ENCODE measurements at places on chromosomes 13 and 19. TPM values are rescaled to one million over a fixed set of nuclear protein-coding genes. Genes with fewer than 3 reads are reported as not detected.

The PLPP2 gene
- 3.3 TPM for polyA plus RNA-seq

The KLK7 gene
- 4.3 TPM for polyA plus RNA-seq

The GNG14 gene
- not detected for polyA plus RNA-seq

The OVOL3 gene
- not detected for polyA plus RNA-seq

The CCDC169 gene
- polyA plus RNA-seq, result 6.0 TPM

The DENND1C gene
- polyA plus RNA-seq, result 41.7 TPM

The CEACAM7 gene
- polyA plus RNA-seq, result not detected

GRCh38 chr19:45953676-45954075 is 20.0 kb downstream of the NOVA2 start:
- DNase-seq, result no peak

DNA sequence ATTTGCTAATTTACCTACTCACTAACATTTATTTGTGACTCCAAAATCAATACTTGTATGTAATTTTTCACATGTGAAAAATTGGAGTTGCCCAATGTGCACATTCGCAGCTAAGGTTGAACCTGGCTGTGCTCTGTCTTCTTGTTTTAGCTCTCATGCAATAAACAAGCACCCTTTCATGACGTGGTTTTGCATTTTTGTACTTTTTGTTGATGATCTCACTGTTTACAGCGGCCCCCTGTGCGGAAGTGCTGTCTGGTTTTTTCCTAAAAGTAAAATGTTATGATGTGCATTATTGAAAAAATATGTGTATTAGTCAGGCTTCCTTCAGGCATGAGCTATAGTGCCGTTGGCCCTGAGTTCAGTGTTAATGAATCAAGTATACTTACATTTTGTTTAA is 18.1 kb downstream of the DGKH start:
- no peak for DNase-seq

DNA sequence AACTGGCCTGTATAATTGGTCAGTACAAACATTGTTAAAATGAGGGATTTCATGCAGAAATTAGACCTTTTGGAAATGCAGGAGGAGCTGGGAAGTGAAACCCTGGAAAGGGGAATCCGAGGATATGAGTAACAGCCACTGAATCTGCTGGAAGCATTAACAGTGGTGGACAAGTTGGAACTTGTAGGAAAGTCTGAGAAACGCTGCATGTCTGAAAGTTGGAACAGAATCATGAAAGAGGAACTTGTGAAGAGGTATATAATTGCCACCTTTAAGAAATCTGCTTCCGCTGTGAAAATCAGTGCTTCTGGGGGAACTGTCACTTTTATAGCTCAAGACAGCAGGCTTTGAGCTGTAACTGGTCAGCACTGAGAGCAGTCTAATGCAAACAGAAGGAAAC is 716.5 kb upstream of the PRR20A start:
- DNase-seq, result no peak

DNA sequence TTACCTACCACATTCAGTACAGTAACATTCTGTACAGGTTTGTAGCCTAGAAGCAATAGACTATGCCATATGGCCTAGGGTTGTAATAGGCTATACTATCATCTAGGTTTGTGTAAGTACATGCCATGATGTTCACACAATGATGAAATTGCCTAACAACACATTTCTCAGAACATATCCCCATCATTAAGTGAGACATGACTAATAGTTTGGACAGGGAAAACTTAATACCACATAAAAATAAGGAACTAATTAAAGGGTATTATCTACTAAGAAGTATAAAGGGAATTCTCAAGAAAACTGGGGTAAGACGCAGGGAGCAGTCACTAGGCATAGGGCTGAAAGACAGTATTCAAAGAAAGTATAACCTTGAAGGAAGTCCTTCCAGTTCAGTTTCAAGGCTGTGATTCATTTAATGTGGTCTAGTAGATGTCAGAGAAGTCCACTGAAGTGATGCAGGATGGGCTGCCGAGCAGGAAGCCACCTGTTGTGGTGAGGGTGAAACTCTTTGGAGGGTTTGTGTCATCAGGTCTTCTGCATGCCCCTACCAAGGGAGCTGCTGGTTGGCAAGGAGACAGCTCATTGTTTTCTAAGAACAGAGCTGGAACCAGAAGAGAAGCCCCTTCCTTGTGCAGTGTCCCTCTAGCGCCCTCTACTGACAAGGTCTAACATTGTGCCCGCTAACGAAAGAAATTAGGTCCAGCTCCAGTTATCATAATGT is 122.9 kb downstream of the OLFM4 start:
- DNase-seq, result peak; percentile 28

DNA sequence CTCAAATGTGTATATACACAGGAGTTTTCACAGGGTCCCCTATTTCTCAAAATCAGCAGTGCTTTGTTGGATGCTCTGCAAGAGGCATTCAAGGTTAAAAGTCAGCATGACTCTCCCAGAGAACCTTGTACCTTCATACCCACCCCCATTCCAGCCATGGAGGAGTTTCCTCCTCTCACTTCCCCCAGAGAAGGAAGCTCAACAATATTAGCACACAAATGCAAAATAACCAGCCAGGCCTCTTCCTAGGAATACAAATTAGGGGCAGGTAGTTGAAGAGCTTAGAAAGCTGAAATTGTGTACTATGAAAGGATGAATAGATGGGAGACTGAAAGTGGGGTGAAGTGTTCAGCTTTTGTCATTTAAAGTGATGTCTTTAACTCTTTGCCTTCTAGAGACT is 43.8 kb downstream of the SPRY2 start:
- no peak for DNase-seq

DNA sequence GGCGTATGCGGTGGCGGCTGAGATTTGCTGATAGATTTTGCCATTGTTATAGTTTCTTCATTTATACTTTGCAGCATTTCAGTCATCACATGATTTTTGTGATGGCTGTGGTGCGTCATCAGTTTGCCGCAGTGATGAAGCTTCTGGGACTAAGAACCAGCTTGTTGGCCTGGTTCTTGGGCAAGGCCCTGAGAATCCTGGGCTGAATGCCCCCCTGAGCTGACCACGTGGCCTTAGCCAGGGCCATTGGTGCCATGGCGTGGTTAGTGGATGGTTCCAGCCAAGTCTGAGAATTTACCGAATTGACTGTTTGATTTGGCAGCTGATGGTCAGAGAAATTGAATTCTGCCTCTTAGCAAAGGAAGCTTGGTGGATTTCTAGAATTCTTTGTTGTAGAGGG is 17.8 kb downstream of the GATAD2A start:
- DNase-seq, result no peak

Data from left renal cortex interstitium (tissue), 4 donors.